WERI-Rb-1 (cell line): ENCODE measurements at places on chromosomes 13 and 19.

DNA sequence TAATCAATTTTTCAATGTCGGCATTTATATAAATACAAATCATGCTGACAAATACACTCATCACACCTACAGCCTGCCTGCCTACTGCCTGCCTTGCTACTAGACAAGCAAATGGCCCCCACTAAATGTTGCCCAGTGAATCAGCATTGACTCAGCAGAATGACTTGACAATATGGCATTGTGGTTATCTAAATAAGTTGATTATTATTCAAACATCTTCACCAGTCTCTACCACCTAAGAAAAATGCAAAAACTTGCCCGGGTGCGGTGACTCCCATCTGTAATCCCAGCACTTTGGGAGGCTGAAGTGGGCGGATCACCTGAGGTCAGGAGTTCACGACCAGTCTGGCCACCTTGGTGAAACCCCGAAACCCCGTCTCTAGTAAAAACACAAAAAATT lies 296.1 kb downstream of the PCDH9 start:
- no peak for DNase-seq

GRCh38 chr13:30904043-30904442 lies 2.0 kb upstream of the MEDAG start:
- DNase-seq: no peak

- DNase-seq: no peak
Observed at GRCh38 chr19:53606031-53606430, 25.8 kb upstream of the DPRX start.

- DNase-seq: no peak
Observed at GRCh38 chr13:46864941-46865340, 31.9 kb downstream of the HTR2A start.

- DNase-seq: no peak
Observed at GRCh38 chr19:33437821-33438671, 64.5 kb downstream of the CEBPG start.

DNA sequence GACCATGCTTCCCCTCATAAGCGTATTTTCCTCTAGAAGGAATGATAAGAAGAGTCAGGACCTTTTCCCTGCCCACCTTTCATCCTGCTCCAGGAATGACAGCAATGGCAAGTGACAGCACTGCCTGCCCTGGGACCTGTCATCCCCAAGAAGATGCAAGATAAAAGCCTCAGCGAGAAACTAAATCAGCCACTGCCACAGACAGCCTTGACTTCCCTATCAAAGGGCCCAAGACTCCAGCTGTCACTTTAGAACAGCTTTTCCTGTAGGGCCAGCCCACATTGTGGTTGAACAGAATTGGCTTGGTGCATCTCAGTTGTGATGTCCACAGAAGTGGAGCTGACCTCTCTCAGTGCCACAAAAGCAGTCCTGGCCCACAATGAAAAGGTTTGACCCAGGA lies 1.1 kb downstream of the RAB8A start:
- DNase-seq: no peak

GRCh38 chr13:43235028-43235427 lies 211.6 kb downstream of the DNAJC15 start:
- no peak for DNase-seq

GRCh38 chr19:12784394-12784870 lies 6.9 kb upstream of the JUNB start:
- DNase-seq: no peak

DNA sequence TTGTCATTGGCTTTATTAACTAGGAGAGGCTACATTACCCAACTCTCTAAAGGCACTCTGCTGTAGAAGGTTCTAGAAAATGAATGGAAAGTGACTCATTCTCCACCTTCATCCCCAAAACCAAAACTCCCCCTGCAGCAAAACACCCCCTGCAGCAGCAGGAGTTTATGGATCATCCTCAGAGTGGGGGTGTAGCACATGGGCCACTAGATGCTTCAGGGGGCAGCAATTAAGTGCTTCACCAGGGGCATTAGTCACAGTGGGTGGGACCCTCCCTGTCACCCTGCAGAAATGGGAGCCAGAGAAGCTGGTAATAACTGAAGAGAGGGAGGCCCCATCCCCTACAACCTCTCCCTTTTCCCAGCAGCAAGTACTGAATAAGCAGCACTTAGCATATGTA lies 64.5 kb upstream of the MED4 start:
- no peak for DNase-seq

GRCh38 chr13:108677806-108678205 lies 48.4 kb downstream of the MYO16 start:
- no peak for DNase-seq

GRCh38 chr19:13825489-13826441 lies 30.5 kb downstream of the ZSWIM4 start:
- peak; percentile 55 for DNase-seq

DNA sequence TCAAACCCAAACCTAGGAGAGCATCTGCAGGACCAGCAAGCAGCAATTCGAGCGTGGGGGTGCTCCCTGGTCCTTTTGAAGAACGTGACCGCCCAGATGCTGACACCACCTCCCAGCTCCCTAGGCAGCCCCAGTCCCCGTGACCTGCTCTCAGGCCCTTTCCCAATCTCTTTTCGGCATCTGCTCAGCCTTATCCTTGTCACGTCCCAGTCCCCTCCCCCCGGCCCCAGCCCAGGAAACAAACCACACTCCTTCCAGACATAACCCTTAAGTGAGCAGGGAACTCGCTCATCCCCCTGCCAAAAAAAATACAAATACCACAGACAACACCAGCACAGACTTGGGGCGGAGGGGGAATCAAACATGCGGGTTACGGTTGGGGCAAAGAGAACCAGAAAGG lies 3.3 kb downstream of the MLLT1 start:
- peak; percentile 70 for DNase-seq

- DNase-seq: peak; percentile 5
Observed at GRCh38 chr13:57991041-57991440, 359.5 kb downstream of the PCDH17 start.

DNA sequence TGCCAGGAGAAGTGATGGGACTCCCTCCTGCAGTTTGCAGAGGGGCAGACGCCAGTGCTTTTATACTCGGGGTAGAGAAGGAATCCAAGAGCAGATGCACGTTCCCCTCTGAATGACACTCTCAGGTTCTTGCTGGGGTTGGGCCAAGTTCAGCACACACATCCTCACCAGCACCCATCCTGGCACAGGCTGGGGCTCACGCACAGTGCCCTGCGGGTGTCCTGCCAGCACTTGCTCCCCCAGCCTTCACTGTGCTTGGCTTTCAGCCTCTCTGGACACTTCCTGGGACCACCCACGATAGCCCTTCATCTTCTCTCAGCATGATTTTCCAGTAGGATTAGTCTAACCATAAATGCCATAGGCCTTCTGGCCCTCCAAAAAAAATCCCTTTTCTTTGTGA lies 158.6 kb downstream of the ZNF536 start:
- DNase-seq: no peak

DNA sequence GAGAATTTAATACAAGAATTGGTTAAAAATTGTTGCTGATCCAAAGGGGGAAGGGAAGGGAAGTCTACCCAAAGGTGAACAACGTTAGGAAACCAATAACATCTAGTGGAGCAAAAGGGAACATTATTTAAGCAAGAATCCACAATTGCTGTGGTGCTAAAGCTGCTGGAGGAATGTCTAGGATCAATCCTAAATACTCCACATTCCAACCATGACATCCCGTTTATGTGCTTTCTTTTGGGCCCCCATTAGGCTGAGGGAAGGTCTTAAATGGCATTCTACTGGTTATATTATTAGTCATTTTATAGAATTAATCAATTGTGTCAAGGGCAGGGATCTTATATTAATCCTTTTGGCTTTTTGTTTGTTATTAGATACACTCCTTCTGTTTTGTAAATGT lies 39.9 kb upstream of the VWA8 start:
- no peak for DNase-seq

DNA sequence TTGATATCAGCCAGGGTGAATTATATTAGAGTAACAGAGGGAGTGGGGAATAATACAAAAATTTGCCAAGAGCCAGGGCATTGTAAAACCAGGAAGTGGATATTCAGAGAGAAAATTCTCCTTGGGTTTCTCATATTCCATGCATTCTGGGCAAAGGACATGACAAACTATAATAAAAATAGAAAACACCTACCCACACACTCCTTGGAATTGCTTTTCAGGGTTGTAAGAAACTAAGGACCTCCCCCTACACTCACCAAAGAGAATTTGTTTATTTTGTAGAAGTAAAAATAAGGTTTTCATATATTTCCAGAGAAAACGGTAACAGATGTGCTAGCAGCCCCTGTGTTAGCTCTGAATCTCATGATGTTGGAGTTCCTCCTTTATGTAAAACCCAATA lies 649.6 kb downstream of the SLITRK1 start:
- DNase-seq: no peak

DNA sequence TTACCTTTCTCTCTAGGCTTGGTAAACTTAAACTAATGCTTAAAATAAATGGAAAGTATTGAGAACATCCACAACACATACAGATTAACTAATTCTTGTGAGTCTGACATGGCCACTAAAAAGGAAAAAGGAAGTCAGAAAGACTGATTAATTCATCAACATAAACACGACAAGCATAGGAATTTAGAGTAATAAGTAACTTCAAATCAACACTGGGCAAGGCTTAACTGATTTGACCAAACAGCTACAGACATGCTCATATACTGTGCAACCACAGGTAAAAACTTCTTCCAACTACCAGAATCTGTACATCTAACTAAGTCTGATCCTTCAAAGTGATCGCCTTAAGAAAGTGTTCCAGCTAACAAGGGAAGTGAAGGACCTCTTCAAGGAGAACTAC lies 20.5 kb downstream of the UGGT2 start:
- no peak for DNase-seq

DNA sequence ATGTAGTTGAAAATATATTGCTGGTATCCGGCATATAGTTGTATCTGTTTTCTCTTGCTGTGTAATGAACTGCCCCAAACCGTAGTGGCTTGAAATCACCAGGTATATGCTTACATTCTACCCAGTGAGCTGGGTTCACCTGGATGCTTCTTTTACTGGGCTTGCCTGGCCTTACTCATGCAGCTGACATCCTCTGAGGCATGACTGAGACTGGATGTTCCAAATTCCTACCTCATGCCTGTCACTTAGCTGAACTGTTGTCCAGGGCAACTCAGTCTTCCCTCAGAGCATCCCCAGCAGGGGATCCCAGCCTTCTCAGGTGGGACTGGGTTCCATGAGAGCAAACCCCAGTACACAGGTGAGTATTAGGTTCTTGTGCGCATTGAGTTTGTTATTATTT lies 66.8 kb downstream of the IFT88 start:
- DNase-seq: no peak

DNA sequence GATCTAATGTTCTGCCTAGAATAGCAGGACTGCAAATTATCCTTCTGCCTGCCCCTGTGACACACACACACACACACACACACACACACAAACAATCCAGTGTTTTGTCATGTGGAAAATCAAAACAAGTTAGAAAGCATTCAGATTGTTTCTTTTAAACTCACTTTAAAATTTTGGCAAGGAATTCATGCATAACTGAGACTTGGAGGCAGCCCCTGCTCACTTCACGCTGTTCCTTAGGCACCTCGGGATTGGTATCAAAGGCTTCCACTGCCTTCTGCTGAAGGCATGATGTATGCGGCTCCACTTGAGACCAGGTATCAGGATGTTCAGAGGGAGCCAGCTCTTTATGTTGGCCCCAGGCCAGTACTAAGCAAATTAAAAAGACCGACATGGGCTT lies 158.7 kb downstream of the OXGR1 start:
- DNase-seq: no peak

DNA sequence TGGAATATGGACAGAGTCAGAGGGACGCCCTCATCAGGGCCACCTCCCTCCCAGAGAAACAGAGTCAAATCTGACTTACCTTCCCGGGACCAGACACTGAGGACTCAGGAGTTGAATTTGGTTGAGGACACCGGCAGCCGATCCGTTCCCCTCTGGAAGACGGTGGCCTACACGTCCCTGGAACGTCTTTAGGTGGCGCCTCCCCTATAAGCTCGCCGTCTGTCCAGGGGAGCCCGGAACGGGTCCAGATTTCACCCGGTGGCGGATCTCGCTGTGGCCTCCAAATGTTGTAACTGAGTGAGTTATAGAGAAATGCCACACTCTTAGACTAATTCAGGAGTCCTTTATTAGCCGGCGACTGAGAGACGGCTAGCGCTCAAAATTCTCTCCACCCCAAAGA lies 9.0 kb downstream of the TNFSF14 start:
- peak; percentile 19 for DNase-seq
